ENCODE measurements at places on chromosomes 11 and 22. TPM values are rescaled to one million over a fixed set of nuclear protein-coding genes. Genes with fewer than 3 reads are reported as not detected.

PDXP gene
- polyA plus RNA-seq = 16.4 TPM

- DNase-seq = no peak
These were observed 5.6 kb upstream of the MUC6 start for GRCh38 chr11:1041936-1042608.

DNA sequence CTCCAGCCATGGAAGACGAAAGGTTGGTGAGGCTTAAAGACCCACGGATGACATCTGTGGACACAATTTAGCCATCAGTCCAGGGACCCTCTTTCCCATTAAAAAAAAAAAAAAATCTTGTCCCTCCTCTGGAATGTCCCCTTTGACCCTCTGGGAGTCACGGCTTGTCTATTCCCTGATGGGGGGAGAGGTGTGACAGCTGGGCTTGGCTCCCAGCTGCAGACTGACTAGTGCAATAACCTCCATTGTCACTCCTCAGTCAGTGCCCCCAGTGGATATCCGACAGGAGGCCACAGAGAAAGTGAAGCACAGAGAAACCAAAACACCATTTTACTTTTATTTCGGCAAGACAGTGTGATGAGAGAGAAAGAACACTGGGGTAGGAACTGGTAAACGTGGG, 2.7 kb upstream of the VSIG2 start:
- no peak for DNase-seq

DNA sequence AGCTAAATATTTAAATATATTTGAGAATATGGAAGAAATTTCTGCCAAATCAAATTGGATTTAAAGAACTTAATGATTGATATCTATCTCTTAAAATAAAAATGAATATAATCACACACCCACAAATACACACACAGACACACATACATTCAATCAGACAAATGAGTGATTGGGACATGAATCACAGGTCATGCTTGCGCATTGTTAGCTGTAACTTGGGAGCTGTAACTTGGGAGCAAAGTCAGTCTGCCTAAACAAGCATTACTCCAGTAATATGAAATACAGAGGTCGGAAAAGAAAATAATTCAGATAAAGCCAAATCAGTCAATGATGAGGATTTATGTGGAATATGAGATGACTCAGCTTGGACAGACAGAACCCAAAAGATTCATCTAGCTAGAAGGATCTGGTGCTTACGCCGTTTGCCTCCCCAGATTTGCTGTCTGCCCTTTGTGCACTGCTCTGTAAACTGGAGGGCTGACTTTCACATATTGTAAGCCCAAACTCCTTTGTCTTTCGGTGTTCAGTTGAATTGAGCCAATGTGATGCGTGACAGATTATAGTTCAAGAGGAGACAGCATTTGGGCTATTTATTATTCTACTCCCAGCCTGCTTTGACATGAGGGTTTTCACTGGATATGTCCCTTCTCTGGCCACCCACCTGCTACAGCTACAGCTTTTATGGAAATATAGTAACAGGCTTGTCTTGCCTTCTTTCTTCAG, 1.6 kb downstream of the OR56B1 start:
- DNase-seq = no peak

OPCML gene
- 19.1 TPM for polyA plus RNA-seq

CREB3L1 gene
- polyA plus RNA-seq = 11.4 TPM
